ENCODE measurements at places on chromosomes 13 and 19.

DNA sequence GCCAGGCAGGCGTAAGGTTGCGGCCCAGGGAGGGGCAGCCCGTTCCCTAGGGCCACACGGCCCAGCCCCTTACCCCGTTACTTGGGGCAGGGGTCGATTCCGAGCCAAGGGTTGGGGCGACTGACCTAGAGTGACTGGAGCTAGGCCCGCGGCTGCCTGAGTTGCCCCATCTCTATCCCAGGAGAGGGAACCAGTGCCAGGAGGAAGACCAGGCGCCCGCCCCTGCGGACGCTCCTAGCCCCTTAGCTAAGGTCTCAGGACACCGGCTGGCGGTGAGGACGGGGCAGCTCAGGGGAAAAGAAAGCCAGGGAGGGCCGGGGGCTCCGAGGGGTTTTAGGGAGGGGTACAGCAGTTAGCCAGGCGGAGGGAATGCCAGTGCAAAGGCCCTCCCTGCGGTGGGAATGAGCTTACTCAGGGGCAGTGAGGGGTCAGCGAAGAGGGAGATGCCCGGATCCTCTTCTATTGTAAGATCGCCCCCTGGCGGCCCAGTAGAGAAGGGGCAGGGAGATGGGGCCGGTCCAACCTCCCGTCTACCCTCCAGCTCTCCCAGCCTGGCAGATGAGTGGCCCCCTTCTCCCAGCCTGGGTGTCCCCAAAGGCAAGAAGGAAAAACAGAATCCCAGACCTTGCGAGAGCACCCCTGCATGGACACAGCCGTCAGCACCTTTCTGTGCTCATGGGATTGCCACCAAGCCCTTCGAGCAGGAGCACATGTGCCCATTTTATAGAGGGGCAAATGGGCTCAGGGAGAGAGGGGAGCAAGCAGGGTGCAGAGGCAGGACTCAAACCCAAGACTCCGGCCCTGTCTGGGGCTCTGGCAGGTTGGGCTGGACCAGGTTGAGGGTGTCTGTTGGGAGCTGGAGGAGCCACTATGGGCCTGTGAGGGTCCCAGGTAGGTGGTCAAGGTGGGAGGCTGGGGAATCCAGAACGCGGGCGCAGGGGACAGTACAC lies 16.3 kb downstream of the CILP2 start:
- peak; percentile 83 for DNase-seq

GRCh38 chr19:33520844-33521479 lies 629 bp downstream of the PEPD start:
- no peak for DNase-seq

DNA sequence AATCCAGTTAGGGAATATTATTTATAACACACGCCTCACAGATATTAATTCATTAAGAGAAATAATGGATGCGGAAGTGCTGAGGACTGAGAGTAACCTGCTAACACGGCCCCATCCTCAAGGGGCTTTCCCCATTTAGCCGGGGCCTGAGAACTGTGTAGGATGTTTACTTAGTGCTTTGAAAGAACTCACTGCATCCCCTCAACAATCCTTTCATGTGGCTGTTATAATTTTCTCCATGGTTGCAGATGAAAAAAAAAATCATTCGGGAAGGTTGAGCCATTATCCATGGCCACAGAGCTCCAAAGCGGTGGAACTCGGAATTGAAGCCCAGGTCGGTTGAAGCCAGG lies 98.2 kb downstream of the ING1 start:
- no peak for DNase-seq

GRCh38 chr13:93562676-93563075 lies 336.1 kb downstream of the GPC6 start:
- no peak for DNase-seq

GRCh38 chr19:55118401-55118991 lies 1.1 kb upstream of the PPP1R12C start:
- no peak for DNase-seq

DNA sequence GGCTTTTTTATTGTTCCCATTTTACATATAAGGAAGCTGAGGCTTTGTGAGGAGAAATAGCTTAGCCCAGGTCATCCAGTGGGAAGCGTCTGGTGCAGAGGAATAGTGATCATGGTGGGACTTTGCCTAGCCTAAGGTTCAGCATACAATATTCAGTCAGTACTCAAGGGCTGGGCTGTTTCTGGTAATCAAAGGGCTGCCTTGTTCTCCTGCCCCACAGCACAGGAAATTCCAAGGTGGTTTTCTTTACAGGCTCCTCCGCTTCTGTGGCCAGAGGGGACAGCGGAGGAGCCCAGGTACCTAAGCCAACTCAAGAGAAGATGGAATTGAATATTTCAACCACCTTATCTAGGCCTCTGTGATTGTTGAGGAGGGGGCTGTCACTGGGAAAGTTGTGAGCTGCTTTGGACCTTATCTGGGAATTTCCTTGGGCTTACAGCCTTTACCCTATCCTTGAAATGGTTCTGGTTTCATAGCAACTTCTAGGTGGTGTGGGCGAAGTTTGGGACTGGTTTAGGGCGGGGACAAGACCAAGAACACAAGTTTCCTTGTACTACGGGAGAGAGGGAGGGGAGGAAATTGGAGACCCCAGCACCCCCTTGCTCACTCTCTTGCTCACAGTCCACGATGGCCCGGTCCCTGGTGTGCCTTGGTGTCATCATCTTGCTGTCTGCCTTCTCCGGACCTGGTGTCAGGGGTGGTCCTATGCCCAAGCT lies at the start of gene MIA:
TSS of gene MIA (plus strand) at position 606 of the 716 bp plus-strand sequence. CDS start at position 628, 22 bp downstream.
- DNase-seq = no peak

DNA sequence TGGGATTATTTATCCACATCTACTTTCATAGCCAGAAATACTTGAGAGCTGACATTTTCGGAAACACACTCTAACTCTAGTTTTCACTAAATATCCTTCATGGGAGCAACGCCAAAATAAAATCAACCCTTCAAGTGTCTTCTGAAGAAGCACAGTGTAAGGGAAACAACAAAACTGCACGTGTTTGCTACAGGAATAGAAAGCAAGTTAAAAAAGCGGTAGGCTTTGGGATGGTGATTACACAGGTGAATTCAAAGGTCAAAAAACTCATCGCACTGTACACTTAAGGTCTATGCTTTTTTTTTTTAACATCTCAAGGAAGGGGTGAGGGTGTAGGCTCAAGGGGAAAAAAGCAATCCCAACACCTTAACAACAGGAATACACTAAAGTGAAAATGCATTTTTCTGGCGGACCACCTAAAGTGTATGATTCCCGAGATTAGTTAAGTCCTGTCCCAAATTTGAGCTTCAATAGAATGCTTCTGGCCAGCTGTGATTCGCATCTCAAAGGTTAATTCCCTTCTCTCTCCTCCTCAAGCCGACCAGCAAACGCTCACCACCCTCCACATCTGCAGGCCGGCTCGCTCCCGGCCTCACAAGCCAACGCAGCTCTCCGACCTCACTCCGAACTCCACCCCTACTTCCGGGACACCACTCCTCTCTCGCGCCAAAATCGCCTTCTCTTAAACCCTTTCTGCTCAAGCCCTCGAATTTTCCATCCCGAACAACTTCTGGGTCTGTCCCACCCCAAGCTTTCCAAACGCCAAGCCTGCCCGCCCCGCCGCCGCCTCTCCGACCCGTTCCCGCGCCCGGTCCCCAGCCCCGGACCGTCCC lies 1.1 kb downstream of the ARGLU1 start:
- peak; percentile 56 for DNase-seq

- DNase-seq = no peak
Observed at GRCh38 chr13:99662678-99663077, 161.4 kb downstream of the TM9SF2 start.

GRCh38 chr13:102680133-102680717 lies 14.6 kb downstream of the METTL21C start:
- DNase-seq = no peak

- DNase-seq = no peak
Observed at GRCh38 chr19:1076951-1077350, 10.0 kb downstream of the ARHGAP45 start.

DNA sequence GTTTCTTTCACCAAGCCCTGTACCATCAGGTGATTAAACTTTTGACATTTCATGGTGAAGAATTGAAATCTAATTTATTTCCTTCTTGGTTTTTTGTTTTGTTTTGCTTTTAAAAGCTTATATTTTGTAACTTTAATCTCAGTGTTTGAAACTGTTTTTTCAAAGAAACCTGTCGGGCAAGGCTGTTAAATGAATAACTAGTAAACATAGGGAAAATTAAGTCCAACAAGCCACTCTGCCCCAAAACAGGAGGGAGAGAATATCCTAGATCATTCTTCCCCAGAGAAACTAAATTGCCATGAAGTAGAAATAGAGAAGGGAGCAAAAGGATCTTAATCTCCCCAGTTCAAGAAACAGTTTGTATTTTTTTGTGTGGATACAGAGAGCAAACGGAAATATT lies 98.2 kb downstream of the FREM2 start:
- no peak for DNase-seq

GRCh38 chr13:23763318-23763717 lies 125.9 kb downstream of the MIPEP start:
- DNase-seq = no peak

DNA sequence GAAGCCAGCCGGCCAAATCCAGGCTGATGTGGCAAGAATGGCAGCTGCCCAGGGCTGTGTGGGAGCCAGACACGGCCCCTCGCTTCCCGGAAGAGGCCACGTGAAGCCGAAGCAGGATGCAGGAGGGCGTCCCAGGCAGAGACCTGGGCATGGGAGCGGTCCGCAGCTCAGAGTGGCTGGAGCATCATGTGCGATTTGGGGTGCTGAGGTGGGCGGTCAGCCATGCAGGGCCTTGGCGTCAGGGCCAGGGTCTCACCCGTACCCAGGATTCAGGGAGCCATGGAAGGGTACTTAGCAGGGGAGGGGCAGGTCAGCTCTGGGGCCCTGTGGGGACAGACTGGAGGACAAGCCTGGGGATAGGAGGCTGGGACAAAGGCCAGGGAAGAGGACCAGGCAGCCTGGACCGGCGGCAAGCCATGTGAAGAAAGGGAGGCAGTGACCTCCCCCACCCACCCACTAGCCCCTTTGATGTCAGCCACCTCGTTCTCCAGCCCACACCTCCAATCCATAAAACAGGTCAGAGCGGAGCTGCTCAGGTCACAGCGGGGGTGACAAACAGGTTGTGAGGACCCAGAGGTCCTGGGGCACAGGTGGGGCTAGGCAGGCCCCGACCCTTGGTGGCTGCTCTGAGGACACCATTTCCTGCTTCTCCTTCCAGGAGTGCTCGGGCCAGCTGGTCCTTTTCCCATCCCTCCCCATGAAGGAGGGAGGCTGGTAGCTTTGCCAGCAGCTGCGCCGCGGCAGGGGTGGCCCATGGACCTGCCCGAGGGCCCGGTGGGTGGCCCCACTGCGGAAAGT lies 2.3 kb downstream of the KASH5 start:
- DNase-seq = no peak

DNA sequence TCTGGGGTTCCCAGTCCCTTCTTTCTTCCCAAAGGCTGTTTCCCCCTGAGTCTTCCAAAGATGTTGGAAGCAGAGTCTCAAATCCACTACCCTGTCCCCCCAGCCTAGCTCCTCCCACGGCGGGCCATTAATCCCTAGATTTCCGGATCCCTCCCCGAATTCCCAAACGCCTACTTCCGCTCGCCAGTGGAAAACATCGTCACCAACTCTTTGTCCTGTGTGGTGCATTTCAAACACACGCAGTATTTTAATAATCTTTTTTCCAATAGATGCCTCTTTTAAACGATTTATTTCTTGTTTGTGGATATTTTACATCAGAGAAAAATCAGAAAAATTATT lies 610 bp downstream of the ZNF791 start:
- DNase-seq = peak; percentile 86

DNA sequence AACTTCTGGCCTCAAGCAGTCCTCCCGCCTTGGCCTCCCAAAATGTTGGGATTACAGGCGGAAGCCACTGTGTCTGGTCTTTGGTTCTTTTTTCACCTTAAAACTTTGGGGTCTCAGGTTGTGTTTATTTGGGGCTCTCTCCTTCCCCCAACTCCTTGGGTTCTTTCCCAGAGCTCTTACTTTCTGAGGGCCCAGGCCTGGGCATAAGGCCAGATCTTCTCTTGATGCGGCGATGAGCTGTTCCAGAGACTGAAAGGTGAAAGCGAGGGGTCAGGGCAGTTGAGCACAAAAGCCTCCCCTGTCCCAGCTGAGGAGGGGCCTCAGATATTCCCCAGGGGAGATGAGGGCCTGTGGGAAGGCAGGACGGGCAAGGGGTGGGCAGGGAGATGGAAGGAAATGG lies 7.1 kb downstream of the POLR1G start:
- DNase-seq = no peak

DNA sequence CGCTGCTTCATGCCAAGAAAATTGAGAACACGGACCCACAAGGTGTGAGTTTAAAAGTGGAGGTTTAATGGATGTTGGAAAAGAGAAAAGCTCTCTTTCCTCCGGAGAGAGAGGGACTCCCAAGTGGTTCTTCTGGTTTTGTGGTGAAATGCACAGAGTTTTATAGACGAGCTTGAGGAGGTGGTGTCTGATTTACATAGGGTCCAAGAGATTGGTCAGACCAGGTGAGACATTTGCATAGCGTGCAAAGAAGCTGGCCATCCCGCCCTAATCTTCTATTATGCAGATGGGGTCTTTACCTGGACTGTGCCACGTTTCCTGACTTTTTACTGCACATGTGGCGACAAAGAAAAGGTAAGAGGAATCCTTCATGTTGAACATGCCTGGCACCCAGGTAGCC lies 236.4 kb upstream of the PCDH9 start:
- no peak for DNase-seq

- DNase-seq = no peak
Observed at GRCh38 chr13:44867825-44868224, 121.4 kb downstream of the NUFIP1 start.

- peak; percentile 34 for DNase-seq
Observed at GRCh38 chr19:38149661-38150061, 74.4 kb downstream of the DPF1 start.

- DNase-seq = peak; percentile 50
Observed at GRCh38 chr19:4310247-4311121, 6.1 kb downstream of the FSD1 start.

GRCh38 chr13:33696530-33696929 lies 121.4 kb upstream of the RFC3 start:
- DNase-seq = no peak

DNA sequence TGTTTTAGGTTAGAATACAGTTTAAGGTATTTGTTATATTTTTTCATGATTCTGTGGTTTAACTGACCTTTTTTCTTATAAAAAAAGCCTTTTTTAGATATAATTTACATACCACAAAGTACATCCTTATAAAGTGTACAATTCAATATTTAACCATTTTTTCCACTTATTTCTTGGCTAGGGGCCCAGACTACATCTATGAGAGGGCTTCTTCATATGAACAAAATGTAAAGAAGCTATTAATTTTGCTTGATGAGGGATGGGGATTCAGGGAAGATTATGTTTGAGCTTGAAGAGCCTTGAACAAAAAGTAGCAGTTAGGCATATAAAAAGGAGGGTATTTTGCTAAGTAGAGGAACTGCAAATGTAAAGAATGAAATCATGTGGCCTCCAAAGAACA lies 2.2 kb downstream of the CCDC122 start:
- DNase-seq = no peak

GRCh38 chr13:59856281-59856810 lies 307.4 kb downstream of the DIAPH3 start:
- no peak for DNase-seq

Data from D341Med (cell line).